Substantia nigra (tissue), 51 donors: ENCODE measurements at places on chromosomes 1 and 21.

DNA sequence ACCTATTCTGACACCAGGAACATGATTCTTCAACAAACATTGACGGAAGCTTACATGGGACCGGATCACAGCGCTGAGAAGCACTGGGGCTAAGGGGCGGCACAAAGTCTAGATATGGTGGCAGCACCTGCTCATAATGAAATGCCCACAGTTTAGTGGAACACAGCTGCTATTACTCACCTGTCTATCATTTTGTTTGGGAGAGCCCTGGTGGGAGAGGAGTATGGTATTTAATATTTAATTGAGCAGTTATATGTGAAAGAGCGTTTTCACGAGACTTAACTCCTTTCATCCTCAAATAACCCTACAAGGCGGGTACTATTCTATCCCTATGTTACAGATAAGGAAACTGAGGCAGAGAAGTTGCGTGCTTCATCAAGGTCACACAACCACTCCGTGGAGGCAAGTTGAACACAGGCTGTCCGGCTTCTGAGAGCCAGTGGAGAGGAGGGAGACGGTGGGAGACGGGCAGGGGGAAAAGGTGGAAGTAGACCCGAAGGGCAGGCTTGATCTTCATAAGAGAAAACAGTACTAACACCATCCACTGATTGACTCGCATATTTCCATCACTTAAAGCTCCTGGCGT is 790 bp upstream of the TSNAX start:
- no peak for DNase-seq

DNA sequence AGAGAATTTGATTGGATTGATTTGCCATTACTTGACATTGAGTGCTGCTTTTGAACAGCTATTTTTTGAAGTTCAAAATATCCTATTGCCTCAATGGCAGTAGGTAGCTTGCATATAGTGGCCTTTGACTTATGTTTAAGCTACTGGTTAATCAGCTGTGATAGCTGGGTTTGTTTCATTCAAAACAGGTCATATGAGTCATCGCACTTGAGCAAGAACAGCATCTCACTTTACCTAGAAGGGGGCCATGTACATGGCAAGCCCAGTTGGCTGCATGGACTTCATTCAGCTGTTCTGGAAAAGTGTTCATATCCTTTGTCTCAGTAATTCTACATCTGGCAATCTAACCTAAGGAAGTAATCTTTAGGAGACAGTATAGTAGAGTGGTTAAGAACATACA is 29.0 kb upstream of the ARID1A start:
- no peak for DNase-seq

- DNase-seq: no peak
Measured at GRCh38 chr1:150778409-150778808, 12.8 kb upstream of the CTSS start.

GRCh38 chr1:184031409-184032107 is 6.0 kb downstream of the COLGALT2 start:
- DNase-seq: no peak

DNA sequence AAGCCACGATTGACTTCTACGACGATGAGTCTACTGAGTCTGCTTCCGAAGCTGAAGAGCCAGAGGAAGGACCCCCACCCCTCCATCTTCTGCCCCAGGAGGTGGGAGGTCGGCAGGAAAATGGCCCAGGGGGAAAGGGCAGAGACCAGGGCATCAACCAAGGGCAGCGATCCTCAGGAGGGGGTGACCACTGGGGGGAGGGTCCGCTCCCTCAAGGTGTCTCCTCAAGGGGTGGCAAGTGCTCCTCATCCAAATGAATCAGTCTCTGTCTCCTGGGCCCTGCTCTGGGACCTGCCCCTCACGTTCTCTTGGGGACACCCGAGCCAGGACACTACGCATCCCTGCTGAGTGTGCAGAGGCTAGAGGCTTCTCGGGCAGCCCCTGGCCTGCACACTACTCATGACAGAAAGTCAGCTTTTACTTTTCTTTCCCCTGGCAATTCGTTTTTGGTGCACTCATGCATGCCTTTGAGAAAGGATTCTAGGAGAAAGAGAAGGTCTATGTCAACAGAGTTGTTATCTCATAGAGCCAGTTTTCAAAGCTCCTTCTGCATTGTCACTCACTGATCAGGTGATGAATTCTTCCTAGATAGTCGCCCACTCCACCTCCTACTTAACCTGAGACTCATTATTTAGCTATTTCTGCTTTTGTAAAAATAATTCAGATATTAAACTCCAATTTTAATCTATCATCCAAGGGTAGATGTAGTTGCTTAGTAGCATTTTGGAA is 11.6 kb downstream of the RIPPLY3 start:
- DNase-seq: no peak

- DNase-seq: no peak
Measured at GRCh38 chr21:38646213-38646837, 148.0 kb upstream of the ERG start.

- DNase-seq: no peak
Measured at GRCh38 chr1:78919150-78919549, 87.4 kb downstream of the ADGRL4 start.

DNA sequence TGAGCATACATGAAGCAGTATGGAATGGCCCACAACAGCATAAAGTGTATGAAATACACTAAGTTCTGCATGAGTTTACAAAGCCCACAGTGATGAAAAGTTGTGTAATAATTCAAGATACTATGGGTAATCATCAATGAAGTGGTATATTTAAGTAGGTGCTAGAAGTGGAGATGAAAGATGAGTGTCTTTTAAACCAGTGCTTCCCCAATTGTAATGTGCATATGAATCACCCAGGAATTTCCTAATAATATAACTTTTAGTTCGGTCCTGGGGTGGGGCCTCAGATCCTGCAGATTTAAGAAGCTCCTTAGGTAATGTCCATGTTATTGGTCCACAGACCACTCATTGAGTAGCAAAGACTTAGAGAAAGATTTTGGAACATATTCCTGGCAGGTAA is 184.9 kb downstream of the DUSP10 start:
- no peak for DNase-seq

DNA sequence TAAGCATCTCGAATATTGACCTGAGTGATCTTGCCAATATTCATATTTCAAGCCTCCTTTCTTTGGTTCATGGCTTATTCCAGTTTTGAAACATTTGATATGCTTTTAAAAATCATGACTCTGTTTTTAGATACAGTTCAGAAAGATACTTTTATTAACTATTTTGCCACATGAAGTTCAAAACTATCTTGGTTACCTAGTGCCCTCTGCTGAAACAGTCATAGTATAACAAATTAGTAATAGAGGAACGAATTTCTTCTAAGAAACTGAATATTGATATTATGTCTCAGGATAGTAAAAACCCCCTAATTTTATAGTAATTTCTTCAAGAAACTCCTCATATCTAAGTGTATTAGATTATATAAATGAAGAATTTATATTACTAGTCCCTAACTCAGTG is 52.6 kb upstream of the RC3H1 start:
- DNase-seq: no peak

GRCh38 chr1:214192825-214193643 is 87.9 kb upstream of the SMYD2 start:
- no peak for DNase-seq

- DNase-seq: no peak
Measured at GRCh38 chr1:179883745-179884138, 1.7 kb downstream of the TOR1AIP1 start.

DNA sequence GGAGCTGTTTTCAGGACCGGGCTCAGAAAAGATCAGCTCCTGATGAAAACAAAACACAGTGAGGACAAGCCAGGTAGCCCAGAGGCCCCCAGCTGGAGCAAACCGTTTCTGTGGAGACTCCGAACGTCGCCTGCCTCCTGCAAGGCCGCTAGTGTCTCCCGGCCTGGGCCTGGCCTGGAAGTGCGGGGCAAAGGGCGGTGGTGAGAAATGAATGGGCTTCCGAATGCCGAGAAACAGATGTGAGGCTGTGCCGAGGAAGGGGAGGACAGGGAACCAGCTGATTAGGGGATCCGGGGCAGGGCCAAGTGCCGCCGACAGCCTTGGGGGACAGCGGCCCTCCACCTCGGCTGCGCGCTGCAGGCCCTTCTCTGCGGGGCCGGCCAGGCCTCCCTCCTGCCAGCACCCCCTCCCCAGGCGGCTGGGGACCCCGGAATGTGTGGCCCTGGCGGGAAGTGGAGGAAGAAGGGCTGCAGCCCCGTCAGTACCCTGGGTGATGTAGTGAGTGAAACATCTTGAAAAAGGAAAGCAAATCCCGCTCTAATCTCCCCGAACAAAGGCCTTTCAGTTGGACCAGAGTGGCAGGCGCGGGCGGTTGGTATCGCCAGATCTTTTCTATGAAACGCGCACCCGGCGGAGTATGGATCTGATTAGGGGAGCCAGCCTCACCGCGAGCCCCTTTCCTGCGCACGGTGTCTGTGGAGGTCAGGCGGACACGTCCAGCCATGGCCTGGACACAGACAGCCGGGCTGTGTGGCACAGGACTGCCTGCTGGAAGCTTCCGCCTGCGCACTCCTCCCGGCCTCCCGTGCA is 52.6 kb downstream of the PRDM16 start:
- no peak for DNase-seq

DNA sequence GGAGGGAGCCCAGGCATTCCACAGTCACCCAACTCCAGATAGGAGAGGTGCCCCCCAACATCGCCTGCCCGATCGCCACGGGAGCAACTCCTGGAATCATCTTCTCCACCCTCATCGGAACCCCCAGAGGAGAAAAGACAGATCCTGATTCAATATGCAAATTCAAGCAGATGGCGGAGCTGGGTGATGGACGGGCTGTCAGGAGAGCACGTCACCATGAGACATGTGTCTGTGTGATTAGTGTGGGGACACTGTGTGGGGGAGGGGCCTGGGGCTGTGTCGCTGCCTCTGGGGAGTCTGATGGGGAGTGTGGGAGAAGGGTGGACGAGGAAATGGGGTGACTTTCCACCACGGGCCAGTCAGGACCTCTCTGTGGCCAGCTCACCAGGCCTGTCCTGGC is 90.2 kb upstream of the CSF3R start:
- no peak for DNase-seq

DNA sequence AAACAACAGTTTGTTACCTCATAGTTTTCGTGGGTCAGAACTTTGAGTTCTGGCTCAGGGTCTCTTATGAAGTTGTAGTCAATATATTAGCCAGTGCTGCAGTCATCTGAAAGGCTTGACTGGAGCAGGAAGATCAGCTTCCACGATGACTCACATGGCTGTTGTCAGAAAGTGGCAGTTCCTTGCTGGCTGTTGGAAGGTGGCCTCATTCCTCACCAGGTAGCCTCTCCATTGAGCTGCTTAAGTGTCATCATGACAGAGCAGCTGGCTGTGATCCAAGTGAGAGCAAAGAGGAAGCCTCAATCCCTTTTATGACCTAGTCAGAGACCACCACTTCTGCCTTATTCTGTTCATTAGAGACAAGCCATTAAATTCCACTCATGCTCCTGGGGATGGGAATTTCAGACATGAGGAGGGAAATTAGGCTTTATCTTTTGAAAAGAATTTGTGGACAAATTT is 5.6 kb downstream of the OSBPL9 start:
- DNase-seq: no peak

- no peak for DNase-seq
Measured at GRCh38 chr21:44846485-44847260, 26.8 kb downstream of the PTTG1IP start.

DNA sequence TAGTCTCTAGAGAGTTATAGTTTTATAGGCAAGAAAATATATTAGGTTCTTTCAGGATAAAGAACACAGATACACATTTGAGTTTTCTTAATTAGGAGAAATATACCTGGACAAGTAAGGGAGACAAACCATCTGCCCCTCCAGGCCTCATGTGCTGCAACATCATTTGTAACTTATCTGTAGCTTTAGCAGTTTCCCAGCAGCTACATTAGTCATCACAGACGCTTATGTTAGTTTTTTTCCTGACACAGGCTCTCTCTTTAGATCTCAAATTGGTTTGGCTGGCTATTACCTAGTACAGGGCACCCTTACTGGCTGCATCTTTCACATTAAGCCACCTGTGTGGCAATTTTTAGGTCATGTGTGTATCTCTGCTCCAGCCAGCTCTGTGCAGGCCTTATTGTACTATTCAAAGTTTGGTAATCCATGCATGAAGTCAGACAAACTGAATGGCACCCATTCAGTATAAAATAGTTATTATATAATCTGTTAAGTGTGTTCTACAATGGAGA is 25.9 kb downstream of the GNPAT start:
- no peak for DNase-seq

GRCh38 chr1:93694819-93695218 is 13.2 kb upstream of the BCAR3 start:
- DNase-seq: no peak

GRCh38 chr1:202274611-202275010 is 67.1 kb downstream of the UBE2T start:
- no peak for DNase-seq

GRCh38 chr1:92820551-92820950 is 11.3 kb upstream of the RPL5 start:
- DNase-seq: no peak

- no peak for DNase-seq
Measured at GRCh38 chr1:203296460-203297073, 8.8 kb upstream of the BTG2 start.

DNA sequence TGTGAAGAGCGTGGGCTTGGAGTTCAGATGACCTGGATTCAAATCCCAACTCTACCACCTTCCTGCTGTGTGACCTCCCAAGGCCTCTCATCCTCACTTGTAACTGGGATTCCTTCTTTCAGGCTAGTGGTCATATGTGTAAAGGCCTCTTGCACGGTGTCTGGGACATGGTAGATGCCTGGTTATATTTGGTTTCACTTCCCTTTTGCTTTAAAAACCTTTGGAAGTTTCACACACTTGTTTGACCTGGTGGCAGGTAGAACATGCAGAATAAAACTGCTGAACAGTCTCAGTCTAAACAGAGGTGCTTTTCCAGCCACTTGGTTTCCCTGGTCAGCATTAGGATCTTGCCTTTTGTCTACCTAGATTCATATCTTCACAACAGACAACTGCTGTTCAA is 37.0 kb upstream of the RCAN3 start:
- no peak for DNase-seq

DNA sequence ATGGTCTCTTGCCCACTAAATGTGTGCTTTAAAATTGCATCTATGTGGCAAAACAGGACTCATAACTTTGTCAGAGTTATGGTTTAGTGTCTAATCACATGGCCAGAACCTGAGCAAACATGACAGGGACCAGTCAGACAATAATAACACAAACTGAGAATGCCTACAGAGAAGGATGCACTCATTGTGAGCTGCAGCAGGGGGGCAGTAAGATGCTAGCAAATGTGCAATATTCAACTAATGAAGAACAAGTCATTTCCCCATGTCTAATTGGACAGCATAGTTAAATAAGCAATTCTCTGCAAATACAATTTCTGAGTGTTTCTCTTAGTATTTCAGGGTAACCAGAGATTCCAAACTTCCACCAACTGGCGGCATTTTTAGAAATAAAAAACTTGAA is 30.8 kb downstream of the SPAG17 start:
- DNase-seq: no peak

DNA sequence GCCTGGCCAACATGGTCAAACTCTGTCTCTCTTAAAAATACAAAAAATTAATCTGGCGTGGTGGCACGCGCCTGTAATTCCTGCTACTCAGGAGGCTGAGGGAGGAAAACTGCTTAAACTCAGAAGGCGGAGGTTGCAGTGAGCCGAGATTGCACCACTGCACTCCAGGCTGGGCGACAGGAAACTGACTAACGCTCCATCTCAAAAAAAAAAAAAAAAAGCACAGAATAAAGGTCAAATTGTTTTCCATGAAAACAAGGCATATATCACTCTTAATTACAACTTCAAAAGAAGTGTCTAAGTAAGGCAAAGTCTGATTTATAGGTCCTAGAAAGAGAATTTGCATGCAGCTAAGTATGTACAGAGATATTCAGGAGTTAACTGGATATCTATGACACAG is 25.6 kb downstream of the EYA3 start:
- DNase-seq: no peak
